ENCODE measurements at places on chromosomes 12 and 14.

DNA sequence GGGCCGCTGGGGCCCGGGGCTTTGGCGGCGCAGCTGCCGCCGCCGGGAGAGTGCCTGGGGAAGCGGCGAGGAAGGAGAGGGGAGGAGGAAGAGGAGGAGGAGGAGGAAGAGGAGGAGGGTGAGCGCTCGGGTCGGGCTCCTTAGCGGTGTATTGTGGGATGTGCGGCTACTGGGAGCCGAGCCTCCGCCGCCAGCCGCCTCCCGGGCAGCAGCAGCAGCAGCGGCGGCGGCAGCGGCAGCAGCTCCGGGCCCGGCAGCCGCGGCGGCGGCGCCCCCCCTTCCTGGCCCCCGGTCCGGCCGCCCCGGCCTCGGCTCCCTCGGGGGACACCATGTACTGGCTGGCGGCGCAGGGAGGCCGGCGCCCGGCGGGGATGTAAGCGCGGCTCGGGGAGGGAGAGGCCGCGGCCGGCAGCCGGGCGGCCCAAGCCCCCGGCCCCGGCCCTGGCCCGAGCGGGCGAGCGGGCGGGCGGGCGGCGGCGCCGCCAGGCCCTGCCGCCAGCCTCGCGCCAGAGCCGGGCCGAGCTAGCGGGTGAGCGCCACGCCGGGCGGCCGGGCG, at the start of gene SETD1B:
Gene SETD1B, plus strand, starts transcription at position 149 of the 556 bp plus-strand sequence. CDS start 729 bp downstream, outside the sequence.
- peak; percentile 77 for DNase-seq

GRCh38 chr12:64187794-64188193, 34.3 kb downstream of the KICS2 start:
- DNase-seq: no peak

GRCh38 chr14:35988972-35989690, 163.0 kb downstream of the BRMS1L start:
- DNase-seq: no peak

DNA sequence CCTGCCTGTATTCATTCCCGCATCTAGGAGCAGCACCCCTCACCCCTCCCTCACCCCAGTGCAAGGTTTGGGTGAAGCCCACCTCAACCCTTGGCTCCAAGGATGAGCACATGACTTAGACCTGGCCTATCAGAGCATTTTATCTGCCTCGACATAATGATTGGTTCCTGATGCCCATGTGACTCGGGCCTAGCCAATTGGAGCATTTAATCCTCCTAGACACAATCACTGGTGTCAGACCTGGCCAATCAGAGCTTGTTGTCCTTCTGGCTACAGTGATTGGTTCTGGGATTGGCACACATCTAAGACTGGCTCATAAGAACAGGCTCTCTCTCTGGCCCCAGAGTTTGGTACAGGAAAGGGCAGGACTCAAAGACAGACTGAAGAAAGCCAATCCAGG, 73.1 kb upstream of the MYL2 start:
- DNase-seq: no peak

DNA sequence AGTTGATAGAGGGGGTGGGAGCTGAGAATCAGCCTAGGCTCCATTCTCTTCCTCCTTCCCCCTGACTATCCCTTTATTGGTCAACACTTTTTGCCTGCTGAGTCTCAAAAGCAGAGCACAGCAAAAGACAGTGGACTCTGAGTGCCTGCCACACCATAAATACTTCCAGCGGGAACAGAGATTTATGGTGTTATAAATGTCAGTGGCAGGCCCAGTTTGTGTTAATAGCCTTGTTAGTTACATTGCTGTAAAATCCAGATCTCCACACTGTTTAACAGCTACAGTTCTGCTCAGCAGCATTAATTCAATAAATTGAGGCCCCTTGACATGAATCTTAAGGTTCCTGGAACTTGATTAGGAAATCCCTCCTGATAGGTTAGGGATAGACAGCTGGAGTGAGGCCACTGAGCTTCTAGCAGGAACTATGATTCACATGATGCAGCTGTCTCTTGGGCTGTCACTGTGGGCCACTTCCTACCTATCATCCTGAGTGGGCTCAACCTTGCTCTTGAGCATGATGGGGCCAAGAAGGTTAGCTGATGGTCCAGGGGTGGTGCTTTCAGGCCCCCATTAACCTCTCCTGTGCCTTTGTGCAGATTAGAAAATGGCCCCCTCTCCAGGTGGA, 295.2 kb upstream of the SRRM4 start:
- no peak for DNase-seq

DNA sequence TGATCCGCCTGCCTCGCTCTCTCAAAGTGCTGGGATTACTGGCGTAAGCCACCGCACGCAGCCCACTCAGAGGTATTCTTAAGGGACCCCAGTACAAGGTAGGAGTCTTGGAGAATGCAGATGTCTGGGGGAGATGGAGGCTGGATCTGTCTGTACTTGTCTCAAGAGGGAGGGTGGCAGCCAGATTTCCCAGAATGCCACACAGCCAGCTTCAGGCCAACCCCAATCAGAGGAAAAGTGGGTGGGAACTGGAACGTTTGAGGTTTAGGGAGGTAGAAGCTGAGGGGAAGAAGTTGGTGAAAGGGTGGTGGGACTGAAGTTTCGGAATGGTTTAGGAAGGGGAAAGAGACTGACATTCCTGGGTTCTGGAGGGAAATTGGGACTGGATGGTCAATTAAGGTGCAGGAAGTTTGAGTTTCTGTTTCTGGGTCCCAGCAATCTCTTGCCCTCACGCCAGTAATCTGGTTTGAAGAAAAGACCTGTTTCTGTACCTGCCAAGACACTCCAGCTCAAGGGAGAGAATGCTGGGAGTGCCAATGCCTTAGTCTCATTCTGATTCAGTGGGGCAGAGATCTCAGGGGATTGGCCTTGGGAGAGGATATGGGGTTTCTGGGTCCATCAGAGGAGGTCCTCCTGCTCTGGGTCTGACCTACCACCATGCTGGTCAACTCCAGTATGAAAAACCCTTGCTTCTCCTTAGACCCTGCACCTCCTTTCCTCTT, 8.1 kb upstream of the ZNF385A start:
- DNase-seq: no peak

GRCh38 chr14:101458741-101459550, 102.3 kb upstream of the DIO3 start:
- no peak for DNase-seq

DNA sequence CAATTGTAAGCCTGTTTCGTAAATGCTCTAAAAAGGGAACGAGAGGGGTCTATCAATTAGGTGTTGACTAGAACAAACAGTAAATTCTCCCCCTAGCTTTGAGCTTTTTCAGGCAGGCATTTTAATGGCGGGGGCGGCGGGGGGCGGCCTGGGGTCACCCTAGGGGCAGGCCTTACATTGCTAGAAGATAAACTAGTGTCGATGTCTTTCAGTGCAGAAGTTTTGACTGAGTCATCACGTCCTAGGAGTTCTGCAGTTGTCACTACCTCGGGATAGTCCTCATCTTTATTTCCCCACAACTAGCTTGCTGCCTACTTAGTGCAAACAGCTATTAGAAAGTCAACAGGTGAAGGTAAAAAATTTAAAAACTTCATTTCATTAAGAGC, 1.6 kb downstream of the ATP6V1D start:
- no peak for DNase-seq
